ENCODE measurements at places on chromosomes 5 and 9.

DNA sequence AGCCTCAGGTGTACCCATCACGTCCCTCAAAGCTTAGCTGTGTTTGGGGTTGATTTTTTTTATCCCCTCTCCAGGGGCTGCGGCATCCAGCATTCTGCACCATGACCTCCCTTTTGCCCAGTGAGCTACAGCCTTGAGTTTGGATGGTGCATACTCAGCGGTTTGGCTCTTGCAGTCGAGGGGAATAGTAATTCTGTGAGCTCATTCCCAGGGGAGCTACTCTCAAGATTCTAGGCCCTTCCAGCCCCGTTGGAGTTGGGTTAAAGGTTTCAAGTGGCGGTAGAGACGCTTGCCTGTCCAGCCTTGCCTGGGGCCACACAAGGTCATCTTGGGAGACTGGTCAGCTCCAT, 102.2 kb upstream of the SPRY4 start:
- DNase-seq, result no peak

- DNase-seq, result no peak
Measured at GRCh38 chr5:131156385-131156784, 8.7 kb downstream of the HINT1 start.

DNA sequence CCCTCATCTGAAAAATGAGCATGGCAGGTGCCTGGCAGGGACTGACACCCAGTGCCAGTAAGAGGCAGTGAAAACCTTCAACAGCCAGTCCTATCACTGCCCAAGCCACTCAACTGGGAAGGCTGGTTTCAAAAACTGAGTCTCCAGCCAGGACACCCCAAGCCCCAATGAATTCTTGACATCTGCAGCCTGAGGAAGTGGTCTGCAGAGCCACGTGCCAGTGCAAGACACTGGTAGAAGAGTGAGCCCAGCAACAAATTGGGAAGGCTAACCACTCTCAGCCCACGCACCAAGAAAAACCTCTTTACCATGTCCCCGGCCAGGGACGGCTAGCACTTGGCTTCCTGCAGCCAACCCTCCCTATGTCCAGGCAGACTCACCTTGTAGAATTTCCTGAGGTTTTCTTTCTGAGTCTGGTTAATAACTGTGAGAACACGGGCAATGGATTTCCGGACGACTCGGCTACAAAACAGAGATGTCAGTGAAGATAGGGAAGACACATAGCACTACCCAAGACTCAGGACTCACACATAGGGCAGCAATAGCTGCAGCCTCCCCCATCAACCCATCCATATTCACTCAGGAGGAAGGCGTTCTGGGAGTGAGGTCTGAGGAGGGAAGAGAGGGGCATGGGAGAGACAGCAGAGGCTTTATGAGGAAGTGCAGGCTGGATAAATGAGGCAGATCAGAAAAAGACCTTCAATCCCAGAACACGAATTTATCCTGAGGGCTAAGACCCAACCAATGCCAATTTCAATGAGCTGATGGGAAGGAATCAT, 1.8 kb downstream of the RPL35 start:
- DNase-seq, result no peak

DNA sequence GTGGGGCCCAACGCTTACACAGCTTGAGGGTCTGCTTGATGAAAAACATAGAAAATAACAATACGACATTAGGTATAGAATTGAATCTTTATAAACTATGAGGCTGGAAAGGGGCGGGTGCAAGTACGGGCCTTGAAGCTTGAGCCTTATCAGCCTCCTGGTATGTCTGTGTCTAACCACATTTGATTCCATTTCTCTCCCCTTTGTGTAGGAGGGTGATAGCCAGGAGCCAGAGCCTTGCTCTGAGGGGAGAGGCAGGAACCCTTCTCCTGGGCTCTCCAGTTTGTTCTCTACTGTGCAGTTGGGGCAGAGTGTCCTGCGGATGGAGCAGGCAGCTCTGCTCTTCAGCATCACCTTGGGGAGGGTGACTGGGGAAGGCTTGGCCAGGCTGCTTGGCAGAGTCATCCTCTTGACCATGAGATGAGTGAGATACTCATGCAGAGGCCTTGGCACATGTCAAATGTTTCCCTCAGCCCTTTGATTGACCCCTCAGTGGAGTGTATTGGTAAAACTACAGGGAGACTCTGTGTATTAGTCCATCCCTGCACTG, 153.5 kb downstream of the SEMA6A start:
- DNase-seq, result no peak

DNA sequence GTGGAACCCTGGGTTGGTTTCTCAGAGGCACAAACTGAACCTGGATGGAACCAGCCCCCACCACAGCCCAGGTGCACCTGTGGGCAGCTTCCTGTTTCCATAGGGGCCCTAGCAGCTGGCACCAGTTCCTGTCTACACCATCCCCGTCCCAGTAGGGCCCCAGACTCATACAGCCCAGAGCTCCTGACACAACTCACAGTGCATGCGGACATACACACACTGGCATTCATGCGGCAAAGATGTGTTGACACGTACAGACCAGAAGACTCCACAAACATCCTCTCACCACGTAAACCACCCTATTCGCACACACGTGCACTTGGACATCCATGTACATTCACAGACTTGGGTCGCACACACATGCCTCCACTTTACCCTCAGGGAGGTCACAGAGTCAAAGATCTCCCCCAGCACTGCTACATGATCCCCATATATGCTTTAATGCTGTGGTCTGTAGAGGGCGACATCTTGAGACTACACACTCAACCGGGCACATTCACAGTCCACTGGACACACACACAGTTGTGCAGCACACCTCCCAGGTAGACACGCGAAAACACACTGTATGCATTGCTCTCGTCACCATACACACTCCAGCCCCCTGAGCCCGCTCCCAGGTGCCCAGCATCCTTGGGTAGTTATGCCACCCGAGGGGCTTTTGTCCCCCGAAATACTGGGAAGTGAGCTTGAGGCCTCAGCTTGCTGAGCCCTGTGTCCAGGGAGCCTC, 22.4 kb downstream of the CXXC5 start:
- no peak for DNase-seq

DNA sequence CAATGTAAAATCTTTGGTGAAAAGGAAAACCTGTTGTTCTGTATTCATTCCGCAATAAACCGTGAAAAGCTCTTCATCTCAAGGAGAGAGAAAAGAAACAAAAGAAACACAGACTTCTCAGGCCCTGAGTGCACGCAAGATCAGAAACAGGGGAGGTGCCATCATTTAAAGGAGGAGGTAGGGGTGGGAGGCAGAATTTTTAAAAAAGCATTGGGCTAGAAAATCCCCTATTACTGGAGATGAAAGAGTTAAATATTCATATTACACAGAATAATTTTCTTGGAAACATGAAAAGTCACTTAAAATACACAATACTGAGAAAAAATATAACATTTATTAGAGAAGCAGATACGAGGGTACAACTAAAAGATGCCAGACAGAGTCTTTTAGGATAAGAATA, 56.3 kb downstream of the USP20 start:
- DNase-seq, result no peak

DNA sequence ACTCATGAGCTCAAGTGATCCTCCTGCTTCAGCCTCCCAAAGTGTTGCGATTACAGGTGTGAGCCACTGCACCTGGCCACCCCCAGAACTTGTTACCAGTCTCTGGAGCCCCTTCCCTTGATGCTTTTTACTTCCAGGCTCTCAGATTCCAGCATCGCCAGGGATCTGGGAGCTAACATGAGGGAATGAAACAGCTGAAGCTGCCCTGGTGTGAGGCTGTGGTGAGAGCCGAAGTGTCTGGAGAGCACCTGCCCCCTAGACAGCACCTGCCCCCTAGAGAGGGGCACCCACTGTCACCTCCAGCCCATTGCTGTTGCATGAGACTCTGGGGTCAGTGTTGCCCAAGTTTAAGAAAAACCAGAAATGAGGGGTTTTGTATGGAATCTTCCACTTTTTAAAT, 124.3 kb upstream of the SAP30L start:
- DNase-seq, result no peak

- no peak for DNase-seq
Measured at GRCh38 chr5:103444333-103445038, 118.1 kb downstream of the NUDT12 start.

DNA sequence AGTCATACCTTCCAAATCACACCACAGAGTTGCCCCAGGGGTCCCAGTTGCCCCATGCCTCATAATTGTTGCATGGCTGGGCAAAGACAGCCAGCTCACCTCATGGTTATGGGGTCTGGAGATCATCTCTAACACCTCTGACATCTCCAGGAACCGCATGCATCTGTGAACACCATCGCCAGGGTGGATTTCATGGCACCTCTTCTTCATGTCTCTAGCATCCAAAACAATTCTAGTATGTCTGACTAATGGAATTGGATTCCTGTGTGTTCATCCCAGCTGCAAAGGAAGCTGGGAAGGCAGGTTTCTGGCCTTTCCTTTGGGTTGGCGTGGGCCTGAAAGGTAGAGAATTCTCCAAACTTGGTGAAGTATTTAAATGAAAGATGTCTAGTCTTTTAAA, 122.3 kb upstream of the ABCA1 start:
- DNase-seq, result no peak

GRCh38 chr9:125886365-125886764, 139.2 kb downstream of the PBX3 start:
- DNase-seq, result no peak

GRCh38 chr5:10229306-10230048, 20.2 kb downstream of the ATPSCKMT start:
- DNase-seq, result no peak

DNA sequence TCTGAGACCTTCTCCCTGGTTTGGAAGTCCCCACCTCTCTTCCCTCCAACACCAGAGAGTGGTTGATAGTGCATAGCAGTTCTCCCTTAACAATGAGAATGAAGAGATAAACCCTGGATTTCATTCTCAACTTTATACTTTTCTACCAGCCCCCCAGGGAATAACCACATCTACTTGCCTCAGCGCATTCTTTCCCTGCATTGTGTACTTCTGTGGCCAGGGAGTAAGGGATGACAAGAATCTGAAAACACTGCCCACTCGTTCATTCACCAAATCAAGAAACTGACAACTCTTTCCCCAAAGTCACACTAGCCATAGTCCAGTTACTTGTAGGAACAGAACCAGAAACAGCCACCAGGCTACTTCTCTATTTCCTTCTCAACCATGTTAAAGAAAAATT, 46.0 kb upstream of the SPIN1 start:
- DNase-seq, result no peak
